ENCODE measurements at places on chromosomes 5 and 9.

DNA sequence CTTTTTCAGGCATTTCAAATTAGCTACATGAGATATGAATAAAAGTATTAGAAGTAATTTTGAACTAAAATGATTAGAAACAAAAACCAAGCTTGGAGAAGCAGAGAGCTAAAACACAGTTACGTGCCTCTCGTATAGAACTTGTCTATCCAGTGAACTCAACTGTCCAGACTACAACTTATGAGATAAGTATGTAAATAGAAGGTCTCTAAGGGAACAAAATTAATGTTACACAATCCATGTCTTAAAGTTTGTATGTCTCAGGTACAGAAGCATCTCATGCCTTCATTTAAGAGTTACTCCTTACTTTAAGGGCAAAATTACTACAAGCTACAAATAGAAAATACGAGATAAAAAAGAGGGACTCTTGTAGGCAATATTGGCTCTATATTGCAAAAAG lies 316.8 kb downstream of the CETN3 start:
- no peak for DNase-seq

- DNase-seq, result no peak
These were observed 21.6 kb upstream of the PCDHA1 start for GRCh38 chr5:140764177-140764973.

DNA sequence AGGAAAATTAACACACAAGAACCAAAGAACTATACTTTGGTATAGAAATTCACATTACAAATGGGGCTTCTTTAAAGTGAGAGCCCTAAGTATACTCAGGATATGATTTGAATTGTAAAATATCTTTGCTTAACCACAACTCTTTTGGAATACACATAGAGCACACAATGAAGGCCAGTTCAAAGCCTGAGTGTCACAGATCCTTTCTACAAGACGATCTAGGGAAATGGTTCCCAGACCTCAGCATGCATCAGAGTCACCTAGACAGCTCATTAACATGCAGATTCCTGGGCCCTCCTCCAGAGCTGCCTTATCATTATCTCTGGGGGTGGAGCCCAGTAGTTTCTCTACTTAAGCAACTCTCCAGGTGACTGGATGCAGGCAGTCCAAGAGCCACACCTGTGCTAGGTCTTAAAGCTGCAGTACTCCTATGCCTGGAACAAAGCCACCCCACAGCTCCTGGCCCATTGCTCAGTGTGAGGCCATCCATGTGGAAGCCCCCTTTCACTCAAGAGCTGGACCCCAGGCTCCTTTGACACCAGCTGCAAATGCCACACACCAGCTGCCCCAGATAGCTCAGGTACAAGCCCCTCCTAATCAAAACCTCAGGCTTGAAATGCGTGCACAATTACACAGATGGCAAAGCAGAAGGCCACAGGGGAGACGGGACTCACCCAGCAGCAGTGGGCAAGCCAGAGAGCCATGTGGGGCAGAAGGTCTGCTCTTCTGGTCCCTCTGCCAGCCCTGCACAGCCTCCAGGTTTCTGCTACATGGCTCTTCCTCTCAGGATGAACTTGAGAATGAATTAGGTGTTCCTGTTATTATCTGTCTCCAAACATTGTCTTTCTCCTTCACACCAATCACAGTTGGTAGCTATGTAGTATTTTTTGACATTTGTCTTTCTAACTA lies 106.1 kb downstream of the SH3TC2 start:
- DNase-seq, result no peak

DNA sequence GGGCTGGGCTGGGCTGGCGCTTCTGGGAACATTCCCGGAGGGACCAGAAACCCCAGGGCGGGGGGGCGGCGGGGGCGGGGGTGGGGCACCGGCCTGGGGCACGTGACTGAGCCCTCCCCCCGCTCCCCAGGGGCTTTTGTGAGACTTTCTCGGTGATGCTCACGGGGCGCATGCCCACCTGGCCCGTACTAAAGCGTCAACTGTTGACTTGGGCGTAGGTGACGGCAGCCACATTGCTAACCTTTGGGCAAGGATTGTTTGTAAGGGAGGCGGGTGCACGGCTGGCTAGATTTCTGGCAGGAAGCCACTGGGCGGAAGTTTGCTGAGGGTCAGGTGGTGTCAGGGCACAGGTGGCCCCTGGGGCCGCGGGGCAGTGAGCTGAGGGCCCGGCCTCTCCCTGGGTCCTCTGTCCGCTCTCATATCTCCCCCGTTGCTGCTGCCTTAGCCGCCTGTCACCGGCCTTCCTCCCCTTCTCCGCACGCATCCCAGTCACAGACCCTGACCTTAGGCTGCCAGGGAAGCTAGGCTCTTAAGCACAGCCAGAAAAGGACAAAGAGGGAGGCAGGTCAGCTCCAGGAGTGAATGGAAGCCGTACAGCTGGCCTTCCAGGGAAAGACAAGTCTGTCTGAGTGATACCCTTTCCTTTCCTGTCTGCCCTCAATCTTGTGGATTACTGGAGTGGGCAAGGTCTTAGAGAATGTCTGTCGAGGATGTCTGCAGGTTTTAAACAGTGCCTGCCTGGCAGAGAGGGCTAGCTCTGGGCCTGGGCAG lies 812 bp downstream of the CACFD1 start:
- DNase-seq, result peak; percentile 41

GRCh38 chr5:146137967-146138403 lies 32.6 kb upstream of the PLAC8L1 start:
- DNase-seq, result no peak

DNA sequence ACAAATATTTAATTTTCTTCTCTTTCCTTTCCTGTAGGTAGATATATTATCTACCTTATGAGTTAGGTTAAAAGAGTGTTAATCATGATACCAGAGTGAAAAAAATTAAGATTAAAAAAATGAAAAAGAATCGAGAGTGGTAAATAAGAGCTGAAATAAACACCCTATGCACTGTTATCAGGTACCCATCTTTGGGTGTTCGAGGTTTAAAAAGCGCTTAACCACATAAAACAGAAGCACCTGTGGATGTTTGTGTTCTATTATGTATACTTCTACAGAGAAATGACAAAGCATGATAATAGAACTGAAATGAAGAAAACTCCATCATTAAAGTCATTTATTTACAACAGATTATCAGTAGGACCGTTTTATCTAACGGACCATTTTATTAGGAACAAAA lies 25.7 kb upstream of the GCNT4 start:
- no peak for DNase-seq

DNA sequence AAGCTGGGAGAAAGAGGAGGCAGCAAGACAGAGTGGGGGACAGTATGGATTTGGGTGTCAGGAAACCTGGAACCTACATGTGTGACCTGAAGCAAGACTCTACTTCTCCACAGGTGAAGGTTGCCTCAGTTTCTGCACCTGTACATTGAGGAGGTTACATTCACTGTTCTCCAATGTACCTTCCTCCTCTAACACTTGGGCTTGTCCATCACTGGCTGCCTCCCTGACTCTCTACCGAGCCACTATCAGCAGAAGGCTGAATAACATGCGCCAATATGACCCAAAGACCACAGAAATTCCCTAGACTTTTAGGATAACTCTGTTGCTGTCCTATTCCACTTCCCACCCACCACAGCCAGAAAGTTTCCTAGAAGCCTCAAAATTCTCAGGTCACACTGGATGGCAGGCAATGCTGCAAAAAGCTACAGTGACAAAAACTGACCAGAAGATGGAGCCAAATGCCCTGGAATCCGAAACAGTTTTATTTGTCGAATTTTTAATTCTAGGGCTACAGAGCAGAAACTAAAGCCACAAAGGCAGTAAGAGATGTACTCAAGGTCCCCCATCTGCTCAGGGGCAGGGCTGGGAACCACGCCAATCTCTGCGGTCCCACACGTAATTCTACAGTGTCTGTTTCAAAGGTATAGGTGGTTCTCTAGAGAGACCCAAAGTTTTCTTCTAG lies 64.4 kb downstream of the FAM114A2 start:
- no peak for DNase-seq

DNA sequence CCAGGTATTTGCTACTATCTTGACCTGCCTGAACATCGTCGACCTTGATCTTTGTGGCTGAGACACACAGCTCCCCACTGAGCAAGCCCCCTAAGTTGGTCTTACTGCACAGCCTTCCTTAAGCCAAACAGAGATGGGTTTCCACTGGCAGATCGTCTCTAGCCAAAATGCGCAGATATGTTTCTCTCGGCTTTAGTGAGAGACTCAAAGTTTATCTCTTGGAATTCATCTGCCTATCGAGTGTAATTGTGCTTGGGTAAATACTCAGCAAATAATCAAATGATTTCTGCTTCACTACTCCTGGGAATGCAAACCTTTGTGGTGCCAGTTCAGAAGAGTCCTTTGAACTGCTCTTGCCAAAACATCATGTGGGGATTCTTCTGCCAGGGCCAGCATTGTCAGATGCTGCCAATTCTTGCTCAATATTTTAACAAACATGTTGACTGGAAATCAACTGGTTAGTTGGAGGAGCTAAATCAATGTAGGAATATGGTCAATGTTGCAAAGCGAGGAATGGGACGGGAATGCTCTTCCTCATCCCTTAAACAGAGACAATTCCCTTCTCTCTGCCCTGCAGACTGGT lies 141.2 kb upstream of the SLC28A3 start:
- no peak for DNase-seq

GRCh38 chr5:14809369-14810155 lies 62.0 kb downstream of the ANKH start:
- DNase-seq, result peak; percentile 52

GRCh38 chr5:126516852-126517251 lies 78.2 kb downstream of the ALDH7A1 start:
- no peak for DNase-seq

GRCh38 chr5:31587546-31587945 lies 51.4 kb upstream of the PDZD2 start:
- no peak for DNase-seq

GRCh38 chr5:103375350-103375749 lies 116.8 kb downstream of the MACIR start:
- DNase-seq, result no peak

GRCh38 chr5:153674356-153674755 lies 183.9 kb downstream of the GRIA1 start:
- DNase-seq, result no peak

DNA sequence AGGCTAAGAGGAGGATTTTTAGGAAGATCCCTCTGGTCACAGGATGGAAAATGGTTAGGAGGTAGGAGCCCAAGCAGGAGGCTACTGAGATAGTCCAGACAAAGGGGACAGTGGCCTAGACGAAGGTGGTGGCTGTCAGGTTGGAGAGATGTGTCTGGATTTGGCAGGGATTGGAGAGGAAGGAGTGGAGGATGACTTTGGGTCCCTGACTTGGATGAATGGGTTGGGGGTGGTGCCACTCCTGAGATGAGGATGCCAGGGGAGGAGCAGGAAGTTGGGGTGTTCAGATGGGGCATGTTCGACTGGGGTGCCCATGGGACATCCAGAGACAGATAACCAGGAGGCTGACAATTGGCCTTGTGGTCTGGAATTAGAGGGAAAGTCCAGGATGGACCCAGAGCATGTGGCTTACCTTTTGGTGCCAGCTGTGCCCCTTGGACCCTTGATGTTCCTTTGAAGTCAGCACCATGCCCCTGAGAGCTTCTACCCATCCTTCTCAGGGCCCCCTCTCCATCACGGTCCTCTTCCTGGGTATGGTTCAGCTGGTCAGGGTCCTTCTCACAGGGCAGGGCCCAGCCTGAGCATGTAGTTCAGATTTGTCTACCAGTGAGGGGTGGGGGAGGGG lies 15.1 kb upstream of the IGFBPL1 start:
- DNase-seq, result no peak

DNA sequence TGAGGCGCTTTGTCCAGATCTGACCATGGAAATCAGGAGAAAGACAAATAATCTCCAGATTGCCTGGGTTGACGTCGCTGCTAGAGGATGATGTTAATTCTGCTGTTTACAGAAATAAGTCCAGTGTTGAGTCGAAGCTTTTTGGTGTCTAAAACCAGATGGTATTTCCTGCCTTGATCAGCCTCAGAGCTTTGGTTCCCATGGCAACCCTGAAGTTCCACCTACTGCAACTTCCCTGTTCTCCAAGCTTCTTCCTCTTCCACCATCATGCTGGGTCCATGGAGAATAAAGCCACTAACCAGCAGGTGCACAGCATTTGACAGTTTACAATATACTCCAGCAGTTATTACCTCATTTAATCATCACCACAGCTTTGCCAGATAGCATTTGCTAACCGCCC lies 18.0 kb upstream of the GABBR2 start:
- DNase-seq, result no peak

DNA sequence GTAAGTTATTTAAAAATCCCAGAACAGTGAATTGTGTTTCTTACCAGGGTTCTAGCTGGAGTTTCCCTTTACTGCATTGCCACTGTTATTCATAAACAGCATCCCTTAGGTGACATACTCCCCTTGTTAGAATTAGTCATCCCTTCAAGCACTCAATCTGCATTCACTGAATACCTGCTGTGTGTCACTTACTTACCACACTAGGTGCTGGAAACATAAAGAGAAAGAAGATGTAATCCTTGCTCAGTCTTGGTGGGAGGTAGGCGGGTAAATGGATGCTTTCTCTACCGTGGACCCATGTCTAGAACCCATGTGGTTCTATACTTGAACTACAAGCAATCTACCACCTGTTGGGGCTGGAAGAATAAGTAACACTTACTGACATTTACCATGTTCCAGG lies 371.6 kb downstream of the KDM4C start:
- DNase-seq, result no peak

- DNase-seq, result no peak
These were observed 267.9 kb downstream of the CDK5RAP2 start for GRCh38 chr9:120312031-120312430.

DNA sequence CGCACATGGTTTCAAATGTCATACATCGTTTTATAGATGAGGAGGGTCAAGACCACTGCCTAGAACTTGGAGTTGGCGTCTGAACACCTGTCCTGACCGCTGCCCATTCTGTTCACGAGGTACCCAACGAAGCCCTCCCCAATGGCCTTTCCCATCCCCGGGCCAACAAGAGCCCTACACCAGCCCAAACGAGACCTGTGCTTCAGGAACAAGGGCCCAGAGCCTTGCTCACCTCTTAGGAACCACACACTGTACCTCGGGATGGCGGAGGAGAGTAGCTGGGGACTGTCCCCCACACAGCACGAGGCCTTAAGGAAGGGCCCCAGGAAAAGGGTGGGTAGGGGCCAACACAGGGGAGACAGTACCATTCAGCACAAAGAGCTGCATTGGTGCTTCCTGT lies 3.0 kb downstream of the SURF6 start:
- DNase-seq, result no peak

- no peak for DNase-seq
These were observed 41.9 kb upstream of the TEX48 start for GRCh38 chr9:114723931-114724330.
